ENCODE measurements at places on chromosomes 11 and 22.

GRCh38 chr11:37657645-37658044 lies 1059.6 kb upstream of the RAG2 start:
- DNase-seq: no peak

GRCh38 chr11:10728789-10729472 lies 22.1 kb upstream of the CTR9 start:
- no peak for DNase-seq

DNA sequence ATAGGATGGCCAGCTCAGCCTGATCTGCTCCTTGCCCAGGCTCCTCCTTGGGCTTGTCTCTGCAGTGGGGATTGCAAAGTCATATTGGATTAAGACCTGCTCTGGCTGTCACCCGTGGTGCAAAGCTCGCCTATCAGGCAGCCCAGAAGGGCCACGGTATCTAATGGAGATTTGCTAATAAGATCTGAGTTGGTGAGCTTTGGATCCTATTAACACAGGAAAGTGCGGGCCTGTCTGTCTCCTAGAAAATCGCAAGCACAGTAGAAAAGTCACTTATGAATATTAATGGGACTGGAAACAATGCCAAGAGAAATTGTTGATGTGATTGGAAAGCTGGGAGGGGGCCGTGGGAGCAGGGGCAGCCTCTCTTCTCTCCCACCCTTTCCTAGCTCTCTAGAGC lies 72.8 kb downstream of the CHST1 start:
- DNase-seq: no peak

GRCh38 chr11:85951428-85952107 lies 96.4 kb downstream of the CCDC83 start:
- DNase-seq: no peak

DNA sequence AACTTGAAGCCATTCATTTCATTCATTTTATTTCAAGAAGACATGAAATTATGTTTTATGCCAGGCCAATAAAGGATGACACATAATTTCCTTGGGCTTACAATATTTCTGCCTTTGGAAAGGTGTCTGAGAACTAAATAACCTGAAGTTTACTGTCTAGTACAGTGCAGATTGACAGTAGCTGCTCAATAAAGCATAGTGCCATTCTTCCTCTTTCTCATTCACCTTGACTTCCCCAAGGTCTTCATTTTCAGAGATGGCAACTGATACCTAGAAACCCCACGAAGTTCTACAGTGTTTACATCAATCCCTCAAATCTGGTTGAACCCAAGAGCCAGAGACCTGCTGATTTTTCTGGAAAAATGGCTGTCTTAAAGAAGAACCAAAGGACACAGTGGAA lies 144.3 kb upstream of the SYN3 start:
- DNase-seq: no peak

Measured in NCI-H187 treated with DMSO at 0.1 percent for 48 hours (cell line).